ENCODE measurements at places on chromosomes 4 and X. TPM values are rescaled to one million over a fixed set of nuclear protein-coding genes. Genes with fewer than 3 reads are reported as not detected.

EDA2R gene
- 2.5 TPM for polyA plus RNA-seq

DNA sequence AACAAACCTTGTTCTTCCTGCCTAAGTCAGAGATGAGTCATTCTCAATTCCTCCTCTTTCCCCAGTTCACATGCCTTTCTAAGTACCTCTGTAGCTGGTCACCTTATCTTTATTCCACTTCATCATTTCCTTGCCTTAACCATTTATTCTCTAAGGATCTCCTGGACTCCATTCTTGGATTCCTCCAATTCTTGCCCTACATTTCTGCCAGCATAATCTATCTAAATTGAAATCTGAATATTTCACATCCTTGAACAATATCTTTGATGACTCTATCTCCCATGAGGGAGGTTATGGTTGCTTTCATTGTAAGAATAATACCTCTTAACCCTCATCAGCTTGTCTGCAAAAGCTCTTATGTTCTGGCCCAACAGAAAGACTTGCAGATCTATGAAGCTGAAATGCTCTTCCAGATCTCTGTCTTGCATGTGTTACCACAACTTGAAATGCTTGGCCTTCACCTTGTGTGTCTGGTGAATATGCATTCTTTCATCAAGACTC, 28.6 kb upstream of the PDE5A start:
- no peaks in the 10 kb centered on the region for H3K36me3 ChIP-seq
- no peaks in the 10 kb centered on the region for H3K27me3 ChIP-seq
- H3K4me1 ChIP-seq, result no peaks in the 10 kb centered on the region
- H3K4me3 ChIP-seq, result no peak overlapping the region
- no peak for DNase-seq

CXorf65 gene
- not detected for polyA plus RNA-seq

PABPC5 gene
- polyA plus RNA-seq, result 10.9 TPM

Data from spinal cord (tissue), 10 donors.